GM04503 (cell line): ENCODE measurements at places on chromosomes 6 and 20.
A peak's percentile ranks its signal among the peaks of the same experiment; 100 is the strongest.

DNA sequence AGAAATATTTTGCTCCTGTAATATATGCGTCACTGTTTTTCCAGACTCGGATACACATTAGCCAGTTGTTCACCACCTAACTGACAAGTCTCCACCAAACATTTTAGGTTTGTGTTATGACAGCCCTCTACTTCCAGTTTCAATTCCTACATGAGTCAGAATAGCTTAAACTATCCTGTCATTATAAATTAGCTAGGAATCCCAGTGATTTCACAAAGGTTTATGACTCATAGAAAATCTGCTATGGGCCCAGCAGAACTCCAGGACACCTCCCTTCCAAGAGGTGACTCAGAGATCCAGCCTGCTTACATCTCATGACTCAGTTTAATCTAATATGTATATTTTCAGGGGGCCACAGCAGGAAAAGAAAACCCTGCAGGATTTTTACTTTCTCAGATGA, 17.4 kb upstream of the PLCB4 start:
- DNase-seq: peak; percentile 94

GRCh38 chr6:94300424-94301144, 881.2 kb upstream of the EPHA7 start:
- DNase-seq: no peak

GRCh38 chr6:162833776-162834175, 106.0 kb downstream of the PACRG start:
- no peak for DNase-seq

DNA sequence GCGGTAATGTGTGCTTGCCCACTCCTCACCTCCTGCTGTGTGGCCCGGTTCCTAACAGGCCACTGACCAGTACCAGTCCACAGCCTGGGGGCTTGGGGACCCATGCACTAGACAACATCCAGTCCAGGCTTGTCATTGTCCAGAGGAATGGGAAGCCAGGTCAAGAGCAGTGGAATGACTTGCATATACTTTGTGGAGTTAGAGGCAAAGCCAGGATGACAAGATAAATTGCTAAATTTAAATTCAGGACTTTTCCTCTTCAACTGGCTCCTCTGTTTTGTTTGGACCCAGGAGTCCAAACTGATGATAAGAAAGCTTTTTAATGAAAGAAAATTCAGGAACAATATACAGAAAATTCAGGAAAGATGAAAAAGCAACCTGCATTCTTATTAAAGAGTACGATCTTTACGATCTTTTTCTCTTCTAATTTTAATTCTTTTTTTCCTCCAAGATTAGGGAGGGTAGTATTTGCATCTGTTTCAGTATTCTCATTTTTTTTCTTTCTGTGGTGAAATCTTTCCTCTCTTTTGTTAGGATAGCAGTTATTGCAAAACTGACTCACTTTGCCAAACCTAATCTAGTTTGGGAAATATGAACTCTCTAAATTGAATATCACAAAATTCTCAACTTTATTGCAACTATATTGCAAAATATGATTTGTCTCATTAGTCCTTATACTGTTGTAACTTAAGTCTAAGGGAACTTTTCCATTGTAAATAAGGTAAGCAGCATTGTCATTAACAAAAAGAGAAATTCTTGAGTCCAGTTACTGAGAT, 48.2 kb downstream of the DCBLD1 start:
- no peak for DNase-seq

DNA sequence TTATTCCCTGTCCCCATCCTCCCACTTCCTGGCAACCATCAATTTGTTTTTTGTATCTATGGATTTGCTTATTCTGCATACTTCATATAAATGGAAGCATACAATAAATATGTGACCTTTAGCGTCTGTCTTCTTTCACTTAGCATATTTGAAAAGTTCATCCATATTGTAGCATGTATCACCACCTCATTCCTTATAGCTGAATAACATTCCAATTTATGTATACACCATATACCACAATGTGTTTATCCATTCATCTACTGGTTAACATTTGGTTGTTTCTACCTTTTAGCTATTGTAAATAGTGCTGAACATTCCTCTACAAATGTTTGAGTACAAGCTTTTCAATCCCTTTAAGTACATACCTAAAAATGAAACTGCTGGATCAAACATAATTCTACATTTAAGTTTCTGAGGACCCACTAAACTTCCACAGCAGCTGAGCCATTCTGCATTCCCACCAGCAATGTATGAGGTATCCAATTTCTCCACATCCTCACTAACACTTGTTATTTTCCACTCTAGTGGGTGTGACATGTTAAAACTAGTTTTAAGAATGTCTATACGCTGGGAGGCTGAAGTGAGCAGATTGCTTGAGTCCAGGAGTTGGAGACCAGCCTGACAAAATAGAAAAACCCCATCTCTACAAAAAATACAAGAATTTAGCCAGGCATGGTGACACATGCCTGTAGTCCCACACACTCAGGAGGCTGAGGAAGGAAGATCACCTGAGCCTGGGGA, 32.9 kb downstream of the NUDT3 start:
- no peak for DNase-seq

- DNase-seq: no peak
Measured at GRCh38 chr6:152086223-152086873, 278.9 kb downstream of the ESR1 start.

DNA sequence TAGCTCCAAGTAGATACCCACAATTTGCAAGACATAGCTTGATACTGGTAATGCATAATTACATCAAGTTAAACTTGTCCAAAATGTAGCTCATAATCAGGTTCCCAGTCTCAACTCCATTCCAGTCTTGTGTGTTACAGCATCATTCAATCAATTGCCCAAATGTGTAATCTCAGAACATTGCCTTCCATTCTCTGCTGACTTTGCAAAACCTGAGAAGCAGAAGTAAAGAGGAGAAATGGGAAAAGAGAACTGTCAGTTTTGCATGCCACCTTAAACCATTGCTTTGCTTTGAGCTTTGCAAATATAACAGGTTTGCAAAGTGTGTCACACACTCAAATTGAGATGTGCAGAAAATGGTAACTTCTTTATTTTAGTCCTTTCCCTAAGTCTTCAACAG, 40.3 kb upstream of the CNKSR3 start:
- no peak for DNase-seq

- no peak for DNase-seq
Measured at GRCh38 chr6:147604373-147604772, 95.9 kb downstream of the SAMD5 start.

DNA sequence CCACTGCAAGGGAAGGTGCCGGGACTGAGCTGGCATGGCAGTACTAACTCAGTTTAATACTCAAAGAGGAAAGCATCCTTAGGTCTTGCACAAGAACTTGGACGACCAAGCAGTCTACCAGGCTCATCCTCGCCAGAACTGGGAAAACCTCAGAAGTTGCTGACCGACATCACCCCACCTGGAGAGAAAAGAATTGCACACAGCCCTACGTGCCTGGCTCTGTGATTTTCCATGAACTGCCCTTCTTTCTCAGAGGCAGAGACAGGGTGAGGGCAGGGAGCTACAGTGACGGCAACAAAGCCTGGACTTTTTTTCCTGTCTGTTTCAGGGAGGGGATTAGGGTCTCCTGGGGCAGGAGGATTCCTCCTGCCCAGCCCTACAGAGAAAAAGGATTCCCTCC, 8.0 kb downstream of the JAG1 start:
- no peak for DNase-seq

GRCh38 chr6:143969077-143969476, 39.0 kb downstream of the PLAGL1 start:
- DNase-seq: no peak

DNA sequence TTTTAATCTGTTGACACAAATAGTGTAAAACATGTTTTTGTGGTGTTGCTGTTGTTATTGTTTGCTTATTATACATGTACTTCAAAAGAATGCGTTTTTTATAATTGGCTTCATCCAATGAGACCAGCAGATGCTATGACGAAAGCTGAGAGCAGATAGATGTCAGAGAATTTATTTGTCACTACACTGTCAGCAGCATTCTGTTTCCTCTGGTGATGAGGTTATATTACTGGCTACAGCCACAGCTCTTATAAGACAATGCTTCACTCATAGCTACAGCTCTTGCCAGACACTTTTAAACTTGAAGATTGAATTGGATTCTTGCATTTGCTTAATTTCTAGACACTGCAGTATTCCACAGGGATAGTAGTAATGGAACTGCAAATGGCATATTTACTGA, 860.5 kb downstream of the TBC1D32 start:
- DNase-seq: no peak

DNA sequence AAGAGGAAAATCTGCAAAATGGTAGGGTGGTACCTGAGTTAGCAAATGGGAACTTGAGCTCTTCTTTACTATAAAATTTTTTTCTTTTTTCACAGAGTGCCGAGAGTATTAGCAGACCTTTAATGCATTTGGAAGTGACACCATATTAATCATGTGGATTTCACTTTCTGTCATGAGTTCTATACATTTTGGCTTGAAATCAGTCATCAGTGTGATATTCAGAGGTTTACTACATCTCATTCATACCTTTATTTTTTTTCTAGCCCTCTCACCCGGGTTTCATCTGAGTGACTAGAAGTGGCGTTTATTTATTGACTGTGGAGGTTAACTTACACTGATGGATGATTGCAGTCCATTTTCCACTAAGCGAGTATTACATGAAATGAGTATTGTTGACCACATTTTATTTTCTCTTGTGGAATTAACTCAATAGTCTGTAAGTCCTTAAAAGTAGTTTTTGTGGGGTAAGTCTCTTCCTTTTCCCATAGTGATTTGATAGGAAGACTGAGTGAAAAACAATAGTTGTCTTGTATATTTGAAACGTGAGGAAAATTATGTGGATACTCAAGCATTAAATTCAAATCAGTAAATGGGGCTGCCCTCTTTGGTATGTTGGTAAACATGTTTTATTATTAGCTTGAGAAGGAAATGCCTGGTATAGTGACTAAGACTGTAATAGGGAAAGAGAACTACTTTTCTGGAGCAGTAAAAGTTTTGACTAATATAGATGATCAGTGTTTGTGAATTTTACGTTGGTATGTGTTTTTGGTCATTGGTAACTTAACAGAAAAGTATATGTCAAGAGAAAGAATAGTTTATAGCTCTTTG, 55.5 kb downstream of the JARID2 start:
- no peak for DNase-seq

DNA sequence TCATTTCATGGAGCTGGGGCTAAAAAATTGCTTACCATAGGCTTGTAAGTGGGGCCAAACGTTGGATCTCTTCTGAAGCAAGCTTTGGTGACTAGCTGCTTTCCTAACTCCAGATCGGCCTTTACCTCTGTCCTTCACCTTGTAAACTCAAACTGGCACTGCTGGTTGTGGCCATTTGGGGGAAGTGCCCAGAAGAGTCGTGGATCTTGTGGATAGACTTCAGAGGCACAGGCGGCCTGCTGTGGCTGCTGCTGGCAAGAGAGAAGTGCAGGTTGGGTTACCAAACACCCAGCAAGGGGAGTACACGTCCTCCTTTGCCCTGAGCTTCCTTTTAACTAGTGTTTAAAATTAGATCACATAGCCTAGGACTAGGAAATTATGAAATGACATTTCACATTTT, 36.8 kb upstream of the KLHL31 start:
- no peak for DNase-seq

- DNase-seq: no peak
Measured at GRCh38 chr6:32960563-32960962, 7.7 kb upstream of the HLA-DMA start.

- peak; percentile 88 for DNase-seq
Measured at GRCh38 chr6:169292338-169293124, 38.9 kb upstream of the THBS2 start.

DNA sequence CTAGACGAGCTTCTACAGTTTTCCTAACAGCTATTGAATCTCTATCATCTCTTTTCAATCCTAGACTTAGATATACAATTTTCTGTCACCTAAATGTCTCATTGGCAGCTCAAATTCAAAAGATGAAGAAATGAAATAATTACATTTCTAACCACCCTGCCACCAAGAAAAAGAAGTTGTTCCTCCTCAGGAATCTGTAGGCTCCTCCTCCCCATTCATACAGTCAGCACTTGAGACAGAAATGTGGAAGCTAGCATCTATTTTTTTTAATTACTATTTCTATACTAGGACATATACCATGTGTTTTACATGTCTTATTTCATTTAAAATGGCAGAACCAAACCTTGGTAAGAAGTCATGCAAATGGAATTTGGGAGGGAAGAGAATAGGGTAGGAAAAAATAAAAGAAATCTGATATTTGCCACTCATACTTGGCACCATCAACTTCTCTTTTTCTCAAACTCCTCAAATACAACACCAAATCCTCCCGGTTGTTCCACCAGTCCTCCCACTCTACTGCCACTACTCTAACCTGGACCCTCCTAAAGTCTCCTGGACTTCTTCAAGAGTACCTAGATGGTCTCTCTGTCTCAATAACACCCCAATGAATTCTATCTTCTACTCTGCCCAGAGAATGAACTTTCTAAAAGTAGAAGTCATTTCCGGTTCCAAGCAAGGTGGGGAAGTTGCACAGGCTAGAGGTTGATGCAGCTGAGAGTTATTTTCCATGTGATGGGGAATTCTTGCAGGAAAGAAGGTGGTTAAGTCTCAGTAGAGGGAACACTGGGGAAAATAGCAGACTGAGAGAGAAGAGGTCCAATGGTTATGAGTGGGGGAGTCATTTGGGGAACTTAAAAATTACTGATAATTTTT, 54.1 kb downstream of the ATXN1 start:
- DNase-seq: no peak
